ENCODE measurements at places on chromosomes 1 and 21.
A peak's percentile ranks its signal among the peaks of the same experiment; 100 is the strongest.

DNA sequence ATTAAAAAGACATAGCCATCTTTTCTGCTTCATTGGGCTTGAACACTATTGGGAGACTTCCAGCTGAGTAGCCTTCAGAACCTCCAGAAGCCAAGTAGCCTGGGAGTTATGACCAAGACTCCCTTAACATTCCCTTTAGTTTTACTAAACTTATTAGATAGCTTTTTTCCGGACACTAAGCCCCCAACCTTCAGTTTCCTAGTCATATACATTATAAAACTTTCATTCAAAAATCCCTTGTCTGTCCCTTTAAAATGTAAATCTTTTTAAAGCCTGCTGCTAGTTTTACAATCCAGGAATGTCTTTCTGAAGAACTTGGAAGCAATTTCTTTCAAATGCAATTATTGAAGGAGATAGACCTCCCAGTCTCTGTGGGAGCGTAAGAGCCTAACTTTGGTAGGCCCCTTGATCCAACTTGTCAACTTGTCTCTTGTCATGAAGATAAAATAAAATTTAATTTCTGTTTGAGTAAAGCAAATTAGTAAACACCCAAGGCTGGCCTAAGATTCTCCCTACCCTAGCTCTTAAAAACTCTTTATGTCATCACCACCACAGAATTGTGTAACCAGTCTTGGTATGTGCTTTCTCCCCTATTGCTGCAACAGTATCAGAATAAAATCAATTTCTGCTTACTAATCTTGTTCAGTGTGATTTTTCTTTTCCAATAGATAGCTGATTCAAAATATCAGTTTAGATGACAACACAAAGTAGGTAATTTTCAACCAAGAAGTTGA, 796.2 kb downstream of the PLA2G4A start:
- no peak for DNase-seq

GRCh38 chr1:206776229-206776628, 3.9 kb upstream of the IL10 start:
- DNase-seq, result no peak

DNA sequence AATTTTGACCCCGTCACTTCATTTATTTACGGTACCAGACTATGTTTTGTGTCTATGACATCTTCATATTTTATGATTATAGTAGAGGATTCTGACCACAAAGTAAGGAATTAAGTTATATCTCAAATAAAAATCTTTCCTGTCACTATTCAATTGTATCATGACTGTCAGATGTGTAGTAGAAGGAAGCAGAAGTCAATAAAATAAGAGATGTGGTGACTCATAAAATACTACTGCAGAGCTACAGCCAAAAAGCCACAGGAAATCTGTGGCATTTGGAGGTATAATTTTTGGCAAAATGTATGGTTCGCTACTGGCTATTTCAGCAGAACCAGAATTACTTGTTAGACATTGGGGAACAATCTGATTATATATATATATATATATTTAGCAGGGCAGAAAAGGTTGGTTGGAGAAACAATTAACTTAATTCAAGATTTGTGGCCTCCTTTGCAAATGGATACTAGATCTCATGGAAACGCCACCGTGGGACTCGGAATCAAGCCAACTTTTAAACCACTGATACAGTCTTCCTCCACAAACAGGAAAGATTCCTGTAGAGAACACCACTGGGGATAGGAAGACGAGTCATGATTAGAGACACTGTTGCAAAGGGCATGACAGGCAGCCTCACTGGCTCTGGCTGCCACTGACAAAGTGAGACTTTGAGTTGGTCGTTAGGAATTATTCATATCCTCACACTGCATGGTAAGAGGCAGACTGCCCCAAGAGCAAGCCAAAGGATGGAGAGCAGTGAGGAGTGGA, 5.1 kb downstream of the FCRL2 start:
- DNase-seq, result no peak

DNA sequence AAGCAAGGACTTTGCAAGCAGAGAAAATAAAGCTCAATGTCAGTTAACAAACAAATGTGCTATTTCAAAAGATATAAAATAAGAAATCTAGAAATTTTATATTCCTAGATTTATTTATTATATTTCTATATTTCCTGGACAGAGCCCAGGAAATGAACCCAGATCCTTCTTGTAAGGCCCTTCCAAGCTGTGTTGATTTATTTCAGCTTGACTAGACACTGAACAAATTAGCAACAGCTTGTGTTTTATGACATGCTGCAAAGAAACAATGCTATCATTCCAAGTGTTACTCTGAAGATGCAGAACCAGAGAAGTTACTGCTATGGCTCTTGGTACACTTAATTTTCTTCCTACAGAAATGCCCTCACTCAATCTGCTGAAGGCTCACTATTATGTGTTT, 6.2 kb downstream of the TGFBR3 start:
- no peak for DNase-seq

GRCh38 chr21:45098867-45099266, 24.5 kb downstream of the ADARB1 start:
- DNase-seq, result peak; percentile 46
